Left cardiac atrium (tissue), 4 donors: ENCODE measurements at places on chromosomes 12 and 14.

- no peak for DNase-seq
These were observed 22.2 kb upstream of the BEGAIN start for GRCh38 chr14:100609331-100609870.

DNA sequence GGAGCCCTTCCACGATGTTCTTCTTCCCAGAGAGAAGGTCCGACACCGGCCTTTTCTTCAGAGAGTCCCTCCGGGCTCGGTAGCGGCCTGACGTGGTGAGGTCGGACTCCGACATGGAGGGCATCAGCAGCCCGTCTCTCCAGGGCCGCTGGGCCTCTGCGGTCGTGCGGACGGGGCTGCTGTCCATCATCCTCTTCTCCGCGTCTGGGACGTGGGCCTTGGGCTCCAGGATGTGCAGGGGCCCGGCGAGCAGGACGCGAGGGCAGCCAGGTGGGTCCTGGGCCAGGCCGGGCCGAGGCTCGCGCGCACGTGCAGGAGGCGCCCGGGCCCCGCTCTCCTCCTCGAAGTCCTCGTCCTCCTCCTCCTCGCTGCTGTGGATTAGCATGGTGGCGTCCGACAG lies 75.9 kb downstream of the PTPN21 start:
- no peak for DNase-seq

DNA sequence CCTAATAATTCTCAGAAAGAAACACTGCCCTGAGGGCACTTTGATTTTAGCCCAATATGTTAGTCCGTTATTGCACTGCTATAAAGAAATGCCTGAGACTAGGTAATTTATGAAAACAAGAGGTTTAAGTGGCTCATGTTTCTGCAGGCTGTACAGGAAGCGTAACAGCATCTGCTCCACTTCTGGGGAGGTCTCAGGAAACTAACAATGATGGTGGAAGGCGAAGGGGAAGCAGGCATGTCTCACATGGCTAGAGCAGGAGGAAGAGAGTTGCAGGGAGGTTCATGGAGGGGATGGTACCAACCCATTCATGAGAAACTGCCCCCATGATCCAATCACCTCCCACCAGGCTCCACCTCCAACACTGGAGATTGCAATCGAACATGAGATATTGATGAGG lies 49.4 kb upstream of the RERG start:
- DNase-seq = no peak

GRCh38 chr14:72476657-72477499 lies 417.0 kb downstream of the DPF3 start:
- DNase-seq = peak; percentile 33

GRCh38 chr12:9707356-9707755 lies 25.5 kb downstream of the CLECL1 start:
- DNase-seq = no peak

- no peak for DNase-seq
These were observed 64.5 kb downstream of the ACADS start for GRCh38 chr12:120790114-120790513.

GRCh38 chr14:55571125-55571889 lies 8.7 kb upstream of the KTN1 start:
- no peak for DNase-seq
